ENCODE measurements at places on chromosomes 1 and 21.

DNA sequence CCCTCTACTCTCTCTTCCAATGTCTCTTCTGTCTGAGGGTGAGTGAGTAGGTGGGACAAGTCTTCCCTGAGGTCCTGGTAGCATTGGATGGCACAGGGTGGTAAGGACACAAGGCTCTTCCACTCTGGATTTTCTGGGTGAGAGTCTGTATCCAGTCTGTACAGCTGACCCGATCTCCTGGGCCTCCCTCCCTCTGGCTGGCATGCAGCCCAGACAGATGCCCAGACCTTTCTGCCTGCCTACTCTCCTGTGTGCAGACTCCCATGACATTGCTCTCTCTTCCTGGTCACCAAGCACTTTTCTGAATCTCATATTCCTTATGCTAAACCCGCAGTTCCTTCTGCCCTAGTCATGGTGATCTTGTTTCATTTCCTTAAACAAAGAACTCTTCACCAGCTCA lies 100.3 kb downstream of the GRIK3 start:
- no peak for DNase-seq

- DNase-seq, result no peak
These were observed 255.5 kb upstream of the LRRC7 start for GRCh38 chr1:69312055-69312732.

DNA sequence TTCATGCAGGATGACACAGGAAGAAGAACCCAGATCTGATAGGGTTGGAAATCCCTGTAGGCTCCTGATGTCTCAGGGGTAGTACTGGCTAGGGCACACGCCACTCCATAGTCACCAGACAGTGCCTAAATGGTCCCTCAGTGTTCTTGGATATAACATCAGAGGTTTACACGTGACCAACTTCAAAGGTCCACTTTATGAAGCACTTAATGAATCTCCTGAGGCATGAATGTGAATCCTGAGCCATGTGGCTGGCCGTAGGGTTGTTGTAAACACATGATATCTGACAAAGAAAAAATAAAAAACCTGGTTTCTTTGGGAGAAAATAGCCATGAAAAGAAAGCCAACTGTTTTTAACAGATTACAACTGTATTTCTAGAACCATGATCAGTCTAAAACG lies 27.5 kb downstream of the SLC6A17 start:
- DNase-seq, result no peak

DNA sequence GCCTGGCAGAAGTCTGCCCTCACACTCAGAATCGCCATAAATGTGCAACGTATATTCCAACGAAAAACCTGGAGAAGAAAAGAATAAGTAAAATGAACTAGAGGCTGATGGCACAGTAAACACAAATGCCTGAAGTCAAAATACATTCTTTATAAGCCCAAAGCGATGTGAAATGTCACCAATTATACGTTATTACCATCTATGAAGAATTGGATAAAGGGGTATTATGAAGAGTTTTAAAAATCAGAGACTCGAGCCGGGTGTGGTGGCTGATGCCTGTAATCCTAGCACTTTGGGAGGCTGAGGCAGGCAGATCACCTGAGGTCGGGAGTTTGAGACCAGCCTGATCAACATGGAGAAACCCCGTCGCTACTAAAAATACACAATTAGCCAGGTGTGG lies 18.6 kb downstream of the PTP4A2 start:
- DNase-seq, result no peak

GRCh38 chr1:31714442-31715086 lies 10.7 kb upstream of the COL16A1 start:
- peak; percentile 55 for DNase-seq

DNA sequence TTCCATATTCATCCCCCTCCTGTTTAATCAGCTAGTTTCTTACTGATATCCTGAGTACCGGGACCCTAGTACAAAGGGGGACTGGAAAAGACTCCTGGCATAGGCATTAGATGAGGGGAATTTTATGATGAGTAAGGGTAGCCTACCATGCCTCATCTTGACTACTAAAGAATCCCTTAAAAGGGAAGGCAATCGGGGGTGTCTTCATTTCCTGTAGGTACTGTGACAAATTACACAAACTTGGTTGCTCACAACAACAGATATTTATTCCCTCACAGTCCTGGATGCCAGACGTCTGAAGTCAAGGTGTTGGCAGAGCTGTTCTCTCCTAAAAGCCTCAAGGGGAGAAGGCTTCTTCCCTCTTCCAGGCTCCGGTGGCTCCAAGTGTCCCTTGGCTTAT lies 28.9 kb upstream of the RUNX1 start:
- no peak for DNase-seq

DNA sequence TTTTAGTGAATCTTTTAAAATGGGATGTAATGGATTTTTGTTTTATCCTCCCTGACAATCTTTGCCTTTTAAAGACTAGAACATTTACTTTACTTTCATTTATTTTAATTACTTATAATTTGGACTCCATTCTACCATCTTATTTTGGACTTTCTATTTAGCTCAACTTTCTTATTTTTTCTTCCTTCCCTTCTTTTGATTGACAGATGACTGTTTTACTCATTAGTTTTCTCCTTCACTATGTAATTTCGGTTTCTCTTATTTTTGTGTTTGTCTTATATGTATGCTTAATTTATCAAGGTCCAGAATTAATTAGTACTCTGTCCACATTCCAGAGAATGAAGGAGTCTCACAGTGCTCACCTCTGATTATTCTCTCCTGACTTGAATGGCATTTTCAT lies 109.9 kb downstream of the PCBP3 start:
- no peak for DNase-seq

GRCh38 chr1:115710859-115711624 lies 57.5 kb downstream of the CASQ2 start:
- peak; percentile 58 for DNase-seq

DNA sequence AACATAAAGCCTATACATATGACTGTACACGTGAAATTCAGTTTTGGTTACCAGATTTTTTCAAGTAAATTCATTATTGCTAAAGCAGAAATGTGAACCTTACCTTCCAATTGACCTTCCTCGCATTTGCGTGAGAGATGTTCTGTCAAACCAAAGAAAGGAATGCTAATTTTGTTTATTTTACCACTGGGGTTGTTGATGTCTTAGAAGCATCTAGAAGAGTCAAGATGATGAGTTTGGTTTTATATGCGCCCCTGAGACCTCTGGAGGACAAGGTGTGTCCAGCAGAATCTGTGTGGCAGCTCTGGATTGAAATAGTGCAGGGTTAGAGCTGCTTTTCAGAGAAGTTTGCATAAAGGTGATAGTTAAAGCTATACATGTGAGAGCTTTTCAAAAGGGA lies 48.4 kb downstream of the ZBTB40 start:
- no peak for DNase-seq

GRCh38 chr1:201283836-201284553 lies 689 bp downstream of the PKP1 start:
- no peak for DNase-seq

DNA sequence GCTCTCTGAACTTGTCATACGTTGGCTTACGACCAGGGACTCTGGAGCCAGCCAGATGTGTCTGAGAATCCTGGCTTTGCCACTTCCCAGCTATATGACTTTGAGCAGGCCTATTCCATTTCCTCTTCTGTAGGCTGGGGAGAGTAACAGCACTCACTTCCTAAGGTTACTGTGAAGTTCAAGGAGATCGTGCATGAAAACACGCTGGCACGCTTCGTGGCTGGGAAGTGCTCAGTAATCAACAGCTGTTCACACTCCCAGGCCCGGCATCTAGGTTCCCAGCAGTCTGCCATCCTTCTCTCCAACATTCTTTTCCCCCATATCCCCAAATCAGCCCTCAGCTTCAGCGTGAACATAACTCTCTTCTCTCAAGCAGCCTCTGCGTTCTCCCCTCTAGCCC lies 2.0 kb downstream of the ASCL5 start:
- DNase-seq, result no peak

DNA sequence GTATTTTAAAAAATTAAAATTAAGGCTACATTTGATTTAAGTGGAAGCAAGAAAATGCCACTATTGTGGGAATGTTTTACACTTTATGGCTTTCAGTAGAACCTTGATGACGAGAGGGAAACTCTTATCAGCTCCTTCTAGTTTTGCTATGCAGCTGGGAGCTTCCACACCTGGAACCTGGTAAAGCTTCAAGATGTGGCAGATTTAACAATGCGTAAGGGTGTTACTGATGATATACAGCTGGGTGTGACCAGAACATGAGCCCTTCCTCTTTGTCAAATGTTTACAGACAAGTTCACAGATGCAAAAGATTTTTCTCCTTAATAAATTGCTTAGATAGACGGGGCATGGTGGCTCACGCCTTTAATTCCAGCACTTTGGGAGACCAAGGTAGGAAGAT lies 20.3 kb downstream of the TTC13 start:
- DNase-seq, result no peak

DNA sequence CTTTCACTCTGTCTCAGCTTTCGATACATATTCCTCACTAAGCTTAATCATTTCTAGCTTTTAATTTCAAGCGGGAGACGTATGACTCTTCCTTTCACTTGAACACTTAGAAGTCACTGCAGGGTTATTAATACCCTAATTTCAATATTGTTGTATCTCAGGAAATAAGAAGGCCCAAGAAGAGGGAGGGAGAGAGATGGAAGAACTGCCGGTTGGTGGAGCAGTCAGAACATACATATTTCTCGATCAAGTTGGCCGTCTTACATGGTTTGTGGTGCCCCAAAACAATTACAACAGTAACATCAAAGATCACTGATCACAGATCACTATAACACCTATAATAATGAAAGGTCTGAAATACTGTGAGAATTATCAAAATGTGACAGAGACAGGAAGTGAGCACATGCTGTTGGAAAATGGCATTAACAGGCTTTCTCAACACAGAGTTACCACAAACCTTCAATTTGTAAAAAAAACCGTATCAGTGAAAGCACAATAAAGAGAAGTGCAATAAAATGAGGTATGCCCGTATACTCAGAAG lies 145.4 kb upstream of the HP1BP3 start:
- DNase-seq, result peak; percentile 68

GRCh38 chr1:220313576-220313975 lies 41.3 kb upstream of the RAB3GAP2 start:
- DNase-seq, result no peak

GRCh38 chr1:1440262-1441001 lies 4.9 kb downstream of the VWA1 start:
- DNase-seq, result no peak

DNA sequence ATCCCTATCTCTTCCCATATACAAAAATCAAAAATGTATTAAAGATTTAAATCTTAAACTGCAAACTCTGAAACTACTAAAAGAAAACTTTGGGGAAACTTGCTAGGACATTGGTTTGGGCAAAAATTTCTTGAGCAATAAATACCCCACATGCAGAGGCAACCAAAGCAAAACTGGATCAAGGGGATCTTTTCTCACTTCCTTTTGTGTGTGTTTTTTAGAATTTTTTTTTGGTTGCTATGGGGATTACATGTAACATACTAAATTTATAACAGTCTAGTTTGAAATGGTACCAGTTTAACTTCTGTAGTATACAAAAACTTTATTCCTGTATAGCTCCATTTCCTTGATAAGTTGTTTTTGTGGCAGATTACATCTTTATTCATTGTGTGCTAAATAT lies 16.8 kb downstream of the MAST2 start:
- DNase-seq, result peak; percentile 17

DNA sequence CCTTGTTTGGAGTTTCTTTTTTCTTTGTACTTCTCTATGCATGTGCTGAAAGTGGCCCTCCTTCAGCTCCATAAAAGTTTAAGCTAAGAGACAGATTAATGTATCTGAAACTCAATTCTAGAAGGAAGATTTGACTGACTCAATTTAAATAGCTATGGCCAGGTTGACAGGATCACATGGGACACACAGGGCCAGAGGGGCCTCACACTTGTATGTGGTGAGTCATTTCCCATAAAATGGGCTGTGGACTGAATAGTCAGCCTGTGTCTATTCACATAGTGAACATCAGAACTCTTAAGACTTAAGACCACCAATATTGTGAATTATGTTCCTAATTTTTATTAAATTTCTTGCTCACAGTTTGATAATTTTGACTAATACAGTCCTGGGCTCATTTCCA lies 45.7 kb upstream of the DEPDC1 start:
- no peak for DNase-seq

- no peak for DNase-seq
These were observed 125.0 kb upstream of the IVNS1ABP start for GRCh38 chr1:185442050-185442449.

GRCh38 chr1:92567211-92567868 lies 80.6 kb upstream of the GFI1 start:
- DNase-seq, result peak; percentile 48

DNA sequence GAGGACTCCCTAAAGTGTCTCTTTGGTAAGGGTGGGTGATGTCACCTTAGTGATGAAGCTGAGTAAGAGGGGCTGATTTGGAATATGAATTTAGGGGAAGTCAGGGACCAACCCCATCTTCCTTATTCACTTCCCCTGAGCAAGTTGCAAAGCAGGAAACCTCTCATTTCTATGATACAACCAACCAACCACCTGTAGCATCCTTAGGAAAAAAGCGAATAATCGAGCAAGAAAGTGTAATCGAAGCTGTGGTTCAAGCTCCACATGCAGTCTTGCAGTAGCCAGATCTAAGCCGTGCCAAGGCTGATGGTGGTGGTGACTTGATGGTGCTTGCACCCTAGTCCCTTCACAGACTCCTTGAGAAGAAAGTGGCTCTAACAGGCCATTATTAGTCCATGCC lies 3.2 kb downstream of the TEX35 start:
- DNase-seq, result no peak

DNA sequence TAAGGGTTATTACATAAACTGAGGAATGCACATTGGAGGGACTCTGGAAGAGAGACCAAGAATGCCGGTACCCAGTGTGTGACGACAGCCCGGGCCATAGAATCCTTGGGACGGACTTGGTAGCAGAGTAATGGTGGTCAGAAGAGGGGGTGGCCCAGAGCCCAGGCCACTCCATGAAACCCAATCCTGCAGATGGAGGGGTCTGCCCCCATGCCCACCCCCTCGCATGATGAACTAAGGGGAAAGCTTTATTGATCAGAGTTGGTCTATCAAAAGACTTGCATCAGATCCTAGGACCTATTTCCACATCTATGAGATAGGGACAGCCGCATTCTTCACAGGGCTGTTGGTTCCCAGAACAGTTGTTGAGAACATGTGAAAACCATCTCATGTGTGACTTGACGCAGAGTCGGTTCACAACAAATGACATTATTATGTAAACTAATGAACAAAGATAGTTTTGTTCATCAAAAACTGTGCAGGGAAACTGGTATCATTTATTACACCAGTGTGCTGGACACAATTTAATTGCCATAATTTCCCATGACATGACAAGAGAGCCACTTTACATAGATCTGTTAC lies 21.5 kb upstream of the SDC3 start:
- no peak for DNase-seq

GRCh38 chr1:175062339-175062738 lies 5.3 kb upstream of the TNN start:
- DNase-seq, result no peak

GRCh38 chr1:17112496-17113236 lies 6.6 kb downstream of the PADI2 start:
- no peak for DNase-seq

GRCh38 chr1:173122958-173123852 lies 72.5 kb upstream of the TNFSF18 start:
- peak; percentile 86 for DNase-seq

GRCh38 chr1:112517231-112517630 lies 8.5 kb downstream of the WNT2B start:
- DNase-seq, result no peak

Measured in hematopoietic multipotent progenitor cell treated with erythropoietin and hydrocortisone succinate and interleukin-3 and kit ligand, for 4 days (in vitro differentiated cells).